Right hindlimb (tissue), 1 donor: ENCODE measurements at places on chromosomes 1 and 21.

DNA sequence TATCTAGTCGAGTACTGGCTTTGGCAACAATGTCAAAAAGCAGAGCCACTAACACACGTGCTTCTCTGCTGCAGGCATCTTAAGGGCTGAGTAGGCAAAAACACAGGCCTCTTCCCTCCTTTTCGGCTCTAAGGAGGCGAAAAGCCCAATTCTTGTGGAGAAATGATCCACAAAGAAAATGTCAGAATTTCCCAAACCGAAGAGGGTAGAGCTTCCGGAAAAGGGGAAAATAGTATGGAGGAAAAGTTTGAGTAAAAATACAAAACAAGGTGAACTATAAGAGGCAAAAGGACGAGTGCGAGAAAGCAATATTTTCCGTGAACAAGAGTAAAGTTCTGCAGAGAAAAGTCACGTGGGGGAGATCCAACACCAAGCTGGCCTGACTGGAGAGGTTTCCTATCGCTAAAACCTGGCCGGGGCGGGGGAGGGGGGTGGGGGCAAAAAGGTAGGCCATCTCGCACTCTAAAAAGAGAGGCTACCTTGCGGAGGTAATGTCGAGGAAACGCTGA, 551 bp downstream of the ZRANB2 start:
- no peak for DNase-seq

GRCh38 chr1:229832695-229833094, 206.6 kb downstream of the URB2 start:
- DNase-seq: no peak

DNA sequence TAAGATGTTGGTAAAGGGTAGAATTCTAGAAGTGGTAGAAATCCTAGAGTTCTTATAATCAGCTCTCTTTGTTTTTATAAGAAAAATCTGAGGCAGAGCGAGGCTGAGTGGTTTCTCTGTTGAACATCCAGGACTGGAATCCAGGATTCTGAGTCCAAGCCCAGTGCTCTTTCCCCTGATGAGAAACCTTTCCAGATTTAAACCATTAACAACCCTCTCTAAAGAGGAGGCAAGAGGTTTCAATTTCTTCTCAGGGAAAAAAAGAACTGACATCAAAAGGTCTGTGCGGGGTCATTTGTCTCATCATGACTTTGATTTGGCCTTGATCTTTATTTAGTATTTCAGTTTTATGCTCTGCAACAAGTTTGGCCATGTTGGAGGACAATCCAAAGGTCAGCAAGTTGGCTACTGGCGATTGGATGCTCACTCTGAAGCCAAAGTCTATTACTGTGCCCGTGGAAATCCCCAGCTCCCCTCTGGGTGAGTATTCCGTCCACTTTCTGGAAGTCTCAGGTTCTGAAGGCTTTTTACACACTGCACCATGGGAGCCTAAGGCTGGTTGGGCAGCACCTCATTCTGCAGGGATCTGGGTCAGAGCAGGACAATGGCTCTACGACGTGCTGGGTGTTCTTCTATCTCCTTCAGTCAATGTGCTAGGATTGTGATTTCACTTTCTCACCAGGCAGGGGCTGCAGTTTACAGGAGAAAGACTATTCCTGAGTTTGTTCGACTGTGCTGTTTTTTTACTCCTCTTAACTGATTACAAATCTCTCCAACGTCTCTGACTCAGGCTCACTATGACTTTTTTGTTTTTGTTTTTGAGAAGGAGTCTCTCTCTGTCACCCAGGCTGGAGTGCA, 18.9 kb upstream of the CCT8 start:
- DNase-seq: no peak

GRCh38 chr1:26887125-26887524, 3.0 kb downstream of the GPN2 start:
- no peak for DNase-seq

DNA sequence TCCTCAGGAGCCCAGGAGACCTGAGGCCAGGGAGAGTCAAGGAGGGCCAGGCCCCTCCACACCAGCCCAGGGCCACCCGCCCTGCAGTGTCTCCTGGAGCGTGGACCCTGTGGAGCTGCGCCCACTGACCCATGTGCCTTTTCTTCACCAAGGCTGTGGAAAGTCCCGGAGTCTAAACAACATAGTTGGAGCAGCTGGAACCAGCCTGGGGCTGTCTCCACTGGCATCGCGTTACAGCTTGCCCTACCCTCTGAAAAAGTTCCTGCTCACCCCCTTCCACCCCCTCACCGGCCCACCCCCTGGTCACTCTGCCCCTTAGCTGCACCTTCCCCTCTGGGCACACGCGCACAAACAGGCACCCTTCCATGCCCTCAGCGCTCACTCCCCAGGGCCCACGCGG, 18.3 kb downstream of the KCNC4 start:
- no peak for DNase-seq
